Fibroblast of skin of right quadriceps (primary cell): ENCODE measurements at places on chromosomes 3 and 15.

DNA sequence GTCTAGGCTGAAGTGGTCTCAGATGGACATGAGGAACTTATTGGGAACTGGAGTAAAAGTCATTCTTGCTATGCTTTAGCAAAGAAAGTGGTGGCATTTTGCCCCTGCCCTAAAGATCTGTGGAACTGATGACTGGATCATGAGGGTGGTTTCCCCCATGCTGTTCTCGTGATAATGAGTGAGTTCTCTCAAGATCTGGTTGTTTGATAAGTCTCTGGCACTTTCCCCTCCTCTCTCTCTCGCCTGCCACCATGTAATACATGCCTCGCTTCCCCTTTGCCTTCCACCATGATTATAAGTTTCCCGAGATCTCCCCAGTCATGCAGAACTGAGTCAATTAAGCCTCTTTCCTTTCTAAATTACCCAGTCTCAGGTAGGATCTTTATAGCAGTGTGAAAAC lies 11.5 kb upstream of the MLF1 start:
- no peak for DNase-seq

- DNase-seq, result peak; percentile 53
Measured at GRCh38 chr15:41971089-41971894, 1.1 kb downstream of the EHD4 start.

DNA sequence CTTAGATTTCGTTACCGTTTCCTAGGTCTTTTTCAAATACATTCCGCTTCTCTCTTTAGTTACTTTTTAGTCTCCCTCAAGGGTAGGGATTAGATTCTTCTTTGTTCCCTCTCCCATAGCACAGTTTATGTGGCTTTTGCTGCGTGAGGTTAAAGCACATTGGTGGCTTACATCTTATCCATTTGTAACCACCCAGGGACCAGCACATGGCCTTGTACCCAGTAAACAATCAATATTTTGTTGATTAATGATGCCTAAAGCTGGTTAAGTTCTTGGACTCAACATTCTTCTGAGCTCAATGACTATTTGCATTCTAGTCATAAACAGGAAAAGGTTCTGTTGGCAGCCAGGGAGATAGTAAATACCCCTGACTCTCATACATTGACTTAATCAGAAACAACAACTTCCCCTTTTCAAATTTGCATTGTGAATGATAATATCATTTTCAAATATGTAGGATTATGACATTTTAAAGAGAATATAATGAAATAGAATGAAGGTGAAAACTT lies 60.2 kb downstream of the CACNA1D start:
- no peak for DNase-seq

DNA sequence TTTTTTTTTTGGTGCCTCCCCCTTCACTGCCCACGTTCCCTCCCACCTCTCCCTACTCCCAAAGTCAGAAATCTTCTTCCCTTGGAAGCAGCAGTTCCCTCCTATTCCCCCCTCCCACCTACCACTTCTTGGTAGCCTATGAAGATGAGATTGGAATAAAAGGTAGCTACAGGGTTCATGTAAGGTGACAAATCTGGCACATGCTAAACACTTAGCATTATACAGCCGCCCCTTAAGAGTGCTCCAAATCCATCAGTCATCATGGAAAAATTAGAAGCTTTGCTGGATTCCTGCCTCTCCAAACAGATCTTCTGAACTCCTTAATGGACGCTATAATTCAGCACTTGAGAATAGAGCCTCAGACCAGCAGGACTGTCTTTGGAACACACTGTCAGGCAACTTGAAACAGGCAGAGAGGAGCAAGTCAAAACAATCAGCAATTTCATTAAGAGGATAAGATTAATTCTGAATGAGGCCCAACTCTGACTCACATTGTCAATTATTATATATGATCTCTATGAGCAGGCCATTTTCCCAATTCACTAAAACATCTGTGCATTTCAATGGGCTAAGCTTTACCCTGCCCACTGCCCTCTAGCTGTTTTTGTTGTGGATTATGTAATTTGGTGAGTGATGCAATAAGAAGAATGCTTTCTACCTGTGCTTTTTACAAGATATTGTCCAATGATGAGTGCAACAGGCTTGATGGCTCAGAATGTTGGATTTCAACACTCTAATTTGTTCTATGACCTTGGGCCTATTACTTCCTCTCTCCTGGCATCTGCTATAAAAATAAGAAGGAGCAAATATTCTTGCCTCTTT lies 34.6 kb upstream of the SPRED1 start:
- peak; percentile 44 for DNase-seq

GRCh38 chr15:98154863-98155262 lies 194.4 kb downstream of the ARRDC4 start:
- peak; percentile 96 for DNase-seq

- DNase-seq, result peak; percentile 3
Measured at GRCh38 chr3:39809181-39809994, at the start of gene MYRIP. Gene MYRIP, plus strand, starts transcription at chr3:39809609. Its CDS starts 91,208 bp downstream, at chr3:39900817.

DNA sequence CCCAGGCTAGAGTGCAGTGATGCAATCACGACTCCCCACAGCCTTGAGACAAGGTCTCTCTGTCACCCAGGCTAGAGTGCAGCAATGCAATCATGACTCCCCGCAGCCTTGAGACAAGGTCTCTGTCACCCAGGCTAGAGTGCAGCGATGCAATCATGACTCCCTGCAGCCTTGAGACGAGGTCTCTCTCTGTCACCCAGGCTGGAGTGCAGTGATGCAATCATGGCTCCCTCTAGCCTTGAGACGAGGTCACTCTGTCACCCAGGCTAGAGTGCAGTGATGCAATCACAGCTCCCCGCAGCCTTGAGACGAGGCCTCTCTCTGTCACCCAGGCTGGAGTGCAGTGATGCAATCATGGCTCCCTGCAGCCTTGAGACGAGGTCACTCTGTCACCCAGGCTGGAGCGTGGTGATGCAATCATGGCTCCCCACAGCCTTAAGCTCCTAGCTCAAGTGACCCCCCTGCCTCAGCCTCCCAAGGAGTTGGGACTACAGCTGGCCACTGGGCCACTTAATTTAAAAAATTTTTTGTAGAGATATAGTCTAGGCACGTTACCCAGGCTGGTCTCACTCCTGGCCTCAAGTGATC lies 26.1 kb downstream of the TFRC start:
- no peak for DNase-seq

GRCh38 chr15:67456677-67457529 lies 64.0 kb upstream of the C15orf61 start:
- DNase-seq, result peak; percentile 61

DNA sequence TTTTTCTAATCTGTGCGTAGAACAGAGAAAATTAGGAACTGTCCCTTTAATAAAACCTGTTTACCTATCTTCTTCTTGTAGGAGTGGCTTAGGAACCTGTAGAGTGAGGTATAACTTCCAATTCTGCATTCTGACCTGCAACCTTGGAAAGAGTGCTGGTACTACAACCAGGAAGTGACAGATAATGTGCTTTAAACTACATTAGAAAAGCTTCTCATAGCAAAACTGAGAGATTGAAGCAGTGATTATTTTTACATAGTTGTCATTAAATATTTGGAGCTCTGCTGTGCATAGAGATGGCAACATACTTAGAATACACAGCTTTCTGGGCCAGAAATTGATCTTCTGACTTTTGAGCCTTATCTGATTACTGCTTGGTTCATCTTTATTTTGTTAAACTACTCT lies 50.4 kb upstream of the ZDHHC23 start:
- DNase-seq, result no peak

DNA sequence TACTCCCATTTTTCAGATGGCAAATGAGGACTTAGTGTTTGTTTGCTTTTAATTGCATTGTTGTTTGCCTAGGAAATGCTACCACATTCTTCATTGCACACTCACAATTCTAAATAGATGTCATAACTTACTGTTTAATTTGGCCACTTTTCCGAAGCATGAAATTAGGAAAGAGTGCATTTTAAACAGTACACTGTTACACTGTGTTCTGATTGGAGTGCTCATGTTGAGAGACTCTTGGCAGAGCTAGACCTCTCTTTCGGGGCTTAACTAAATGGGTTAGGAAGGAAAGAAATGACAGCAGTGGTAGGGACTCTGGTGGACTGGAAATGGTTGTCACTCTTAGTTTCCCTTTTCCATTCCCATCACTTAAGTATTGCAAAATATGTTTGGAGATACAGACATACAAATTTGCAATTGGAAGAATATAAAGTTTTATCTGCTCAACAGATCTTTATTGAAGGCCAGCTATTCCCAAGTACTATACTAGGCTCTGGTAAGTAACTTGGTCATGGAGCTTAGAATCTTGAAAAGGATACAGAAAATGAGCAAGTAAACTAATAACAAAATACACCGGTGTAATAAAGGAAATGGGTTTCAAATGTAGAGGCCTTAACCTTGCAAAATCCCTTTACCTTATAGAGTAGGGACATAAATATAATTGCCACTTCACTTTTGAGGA lies 90.2 kb downstream of the DCUN1D1 start:
- no peak for DNase-seq

DNA sequence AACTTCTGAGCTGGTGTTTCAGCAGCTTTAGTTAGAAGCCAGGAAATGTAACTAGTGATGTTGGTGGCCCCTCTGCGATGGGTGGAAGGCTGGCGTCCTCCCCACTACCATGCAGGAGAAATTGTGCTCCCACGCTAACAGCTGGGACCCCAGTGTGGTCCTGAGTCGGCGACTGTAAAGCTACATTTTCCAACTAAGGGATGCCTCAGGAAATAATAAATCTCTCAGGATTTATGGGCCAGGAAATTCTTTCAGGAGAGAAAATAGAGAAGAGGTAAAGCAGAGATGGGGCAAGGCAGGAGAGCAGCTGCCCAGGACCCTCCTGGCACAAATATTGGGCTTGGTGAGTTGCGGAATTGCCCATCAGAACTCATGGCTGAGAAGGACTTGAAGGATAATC lies 186.9 kb downstream of the OPA1 start:
- DNase-seq, result no peak

DNA sequence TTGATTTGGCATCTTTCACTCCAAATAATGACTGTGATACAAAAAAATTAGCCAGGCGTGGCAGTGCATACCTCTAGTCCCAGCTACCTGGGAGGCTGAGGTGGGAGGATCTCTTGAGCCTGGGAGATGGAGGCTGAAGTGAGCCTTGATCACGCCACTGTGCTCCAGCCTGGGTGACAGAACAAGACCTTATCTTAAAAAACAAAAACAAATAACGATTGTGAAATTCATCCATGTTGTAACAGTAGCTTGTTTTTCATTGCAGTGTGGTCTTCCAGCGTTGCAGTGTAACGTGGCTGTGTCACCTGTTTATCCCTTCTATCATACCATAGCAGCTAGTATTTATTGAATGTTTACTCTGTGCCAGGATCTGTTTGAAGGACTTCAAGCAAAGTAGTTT lies 120.9 kb downstream of the ITPR1 start:
- no peak for DNase-seq
